ENCODE measurements at places on chromosomes 3 and 15.

GRCh38 chr15:41949401-41950126, 22.8 kb downstream of the EHD4 start:
- no peak for DNase-seq

DNA sequence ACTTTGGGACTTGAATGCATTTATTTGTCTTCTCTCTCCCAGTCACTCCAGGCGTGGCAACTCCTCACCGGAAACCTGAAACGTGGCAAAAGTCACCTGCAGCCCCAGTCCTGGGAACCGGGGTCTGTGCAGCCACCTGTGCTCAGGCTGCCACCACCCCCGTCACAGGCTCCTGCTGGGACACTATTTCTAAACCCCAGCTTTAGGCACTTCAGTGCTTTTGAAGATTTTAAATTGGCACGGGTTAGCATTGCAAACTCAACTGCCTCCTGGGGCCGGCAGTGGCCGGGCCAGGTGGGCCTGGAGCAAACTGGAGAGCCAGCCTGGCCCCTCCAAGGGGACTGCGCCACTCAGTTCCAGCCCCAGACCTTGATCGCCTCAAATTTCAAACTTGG, 146.7 kb upstream of the IQSEC1 start:
- DNase-seq = no peak

DNA sequence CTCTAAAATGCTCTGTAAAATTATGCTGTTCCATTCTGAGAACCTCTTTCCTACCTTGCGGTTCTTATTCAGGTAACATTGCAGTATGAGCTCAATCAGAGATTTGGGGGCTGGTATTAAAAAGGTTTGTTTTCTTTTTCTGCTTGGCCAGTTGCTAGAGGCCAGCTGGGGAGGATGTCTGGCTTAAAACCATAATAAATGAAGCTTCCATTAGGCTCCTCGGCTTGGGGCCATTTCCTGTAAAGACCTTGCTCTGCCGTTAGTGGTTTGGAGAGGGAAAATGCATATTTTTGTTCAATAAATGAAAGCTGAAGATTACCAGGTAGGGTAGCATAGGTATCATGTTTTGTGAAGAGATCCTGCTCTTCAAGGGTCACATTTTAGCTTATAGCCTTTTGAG, 55.2 kb downstream of the MCTP2 start:
- no peak for DNase-seq

DNA sequence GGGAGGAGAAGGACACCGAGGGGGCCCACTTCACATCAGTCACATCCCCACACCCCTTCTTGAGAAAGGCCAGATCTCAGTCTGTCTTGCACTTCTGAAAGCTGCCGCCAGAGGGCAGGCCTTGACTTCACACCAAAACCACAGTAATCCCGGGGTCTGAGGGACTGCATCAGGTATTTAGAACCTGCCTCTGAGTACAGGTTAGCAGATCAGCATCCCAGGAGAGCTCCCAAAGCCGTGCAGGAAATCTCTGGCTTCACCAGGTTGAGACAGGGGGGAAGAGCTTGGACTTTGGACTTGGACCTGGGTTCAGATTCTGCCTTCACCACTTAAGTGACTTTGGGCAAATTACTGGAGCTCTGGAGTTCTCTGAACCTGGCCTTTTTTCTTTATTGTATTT, 50.3 kb downstream of the LHFPL4 start:
- DNase-seq = peak; percentile 69

DNA sequence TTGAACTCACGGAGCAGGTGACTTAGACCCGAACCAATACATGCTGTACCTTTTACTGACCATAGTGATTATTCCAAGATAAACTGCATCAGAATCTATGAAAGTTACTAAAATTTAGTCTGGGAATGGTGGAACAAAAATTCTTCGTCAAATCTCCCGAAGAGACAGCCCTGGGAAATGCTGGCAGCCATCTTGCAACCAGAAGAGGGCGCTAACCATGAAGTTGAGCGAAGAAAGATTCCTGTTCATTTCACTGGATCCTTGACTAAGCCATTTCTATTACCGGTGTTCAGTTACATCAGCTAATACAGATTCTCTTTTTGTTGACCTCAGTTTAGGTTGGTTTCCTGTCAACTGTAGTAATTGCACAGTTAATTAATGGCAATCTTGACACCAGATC, 199.6 kb downstream of the SLC9A9 start:
- no peak for DNase-seq

DNA sequence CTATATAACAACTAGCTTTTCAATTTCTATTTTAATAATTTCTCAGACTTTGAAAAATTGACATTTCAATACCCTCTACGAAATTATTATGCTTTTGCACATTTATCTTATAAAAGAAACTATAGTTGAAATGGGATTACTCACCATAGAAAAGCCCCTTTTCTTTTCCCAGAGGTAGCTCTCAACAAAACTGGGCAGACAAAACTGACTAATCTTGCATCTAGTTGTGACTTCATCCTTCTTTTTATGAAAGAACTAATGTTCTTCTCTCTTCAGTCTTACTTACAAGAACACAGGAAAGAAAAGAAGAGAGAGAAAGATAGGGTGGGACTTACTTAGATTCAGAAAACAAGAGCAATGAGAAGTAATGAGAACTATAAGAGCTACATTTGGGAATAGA, 61.0 kb downstream of the GPR160 start:
- no peak for DNase-seq

- no peak for DNase-seq
Measured at GRCh38 chr15:42858540-42858939, 62.0 kb downstream of the TTBK2 start.

DNA sequence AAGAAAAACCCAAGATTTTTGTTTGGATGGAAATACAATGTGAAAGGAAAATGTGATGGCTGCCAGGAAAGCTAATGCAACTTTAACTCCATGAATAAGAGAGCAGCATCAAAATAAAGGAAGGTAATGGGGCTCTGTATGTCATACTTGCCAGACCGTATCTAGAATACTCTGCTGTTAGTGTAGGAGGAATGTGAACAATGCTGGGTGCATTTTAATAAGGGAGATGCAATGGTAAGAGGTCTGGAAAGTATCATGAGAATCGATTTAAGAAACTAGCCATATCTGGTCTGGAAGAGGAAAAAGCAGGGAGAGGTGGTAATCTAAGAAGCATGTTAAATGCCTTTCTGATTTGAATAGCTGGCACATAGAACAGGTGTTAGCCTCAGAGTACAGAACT, 239.6 kb downstream of the GBE1 start:
- DNase-seq = no peak

DNA sequence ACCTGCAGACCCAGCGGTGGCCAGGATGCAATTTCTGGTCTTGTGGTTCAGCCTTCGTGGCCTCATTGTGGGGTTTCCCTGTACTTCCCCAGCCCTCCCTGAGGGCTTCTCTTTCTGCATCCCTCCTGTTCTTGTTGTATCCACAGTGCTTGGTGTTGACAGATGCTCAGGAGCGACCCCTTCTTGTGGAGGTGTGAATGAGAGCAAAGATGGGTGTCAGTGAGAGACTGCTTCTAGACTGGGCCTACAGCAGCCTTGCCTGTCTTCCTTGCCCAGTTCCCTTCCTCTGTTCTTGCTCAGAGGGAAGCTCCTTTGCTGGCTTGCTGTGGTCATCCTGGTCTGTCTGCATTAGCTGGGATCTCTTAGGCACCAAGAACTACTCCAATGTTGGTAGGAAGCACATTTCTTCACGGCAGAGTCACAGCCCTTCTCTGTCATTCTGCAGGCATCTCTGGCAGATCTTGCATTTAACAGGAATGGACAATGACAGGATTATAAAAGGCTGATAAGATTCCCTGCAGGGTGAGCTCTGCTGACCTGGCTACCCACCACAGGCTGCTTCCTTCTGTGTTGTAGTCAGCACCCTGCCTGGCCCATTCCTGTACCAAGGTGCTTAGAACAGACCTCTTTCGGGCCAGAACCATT, 317.8 kb upstream of the C2CD4B start:
- DNase-seq = no peak

- no peak for DNase-seq
Measured at GRCh38 chr3:127814325-127814781, 8.0 kb downstream of the MGLL start.

- DNase-seq = no peak
Measured at GRCh38 chr3:102024270-102024904, 175.1 kb downstream of the NFKBIZ start.

Data from SW480 (cell line).